ELR (cell line): ENCODE measurements at places on chromosomes 2 and 18.

- peak; percentile 10 for DNase-seq
These were observed 119.0 kb downstream of the ARL4C start for GRCh38 chr2:234377761-234378391.

DNA sequence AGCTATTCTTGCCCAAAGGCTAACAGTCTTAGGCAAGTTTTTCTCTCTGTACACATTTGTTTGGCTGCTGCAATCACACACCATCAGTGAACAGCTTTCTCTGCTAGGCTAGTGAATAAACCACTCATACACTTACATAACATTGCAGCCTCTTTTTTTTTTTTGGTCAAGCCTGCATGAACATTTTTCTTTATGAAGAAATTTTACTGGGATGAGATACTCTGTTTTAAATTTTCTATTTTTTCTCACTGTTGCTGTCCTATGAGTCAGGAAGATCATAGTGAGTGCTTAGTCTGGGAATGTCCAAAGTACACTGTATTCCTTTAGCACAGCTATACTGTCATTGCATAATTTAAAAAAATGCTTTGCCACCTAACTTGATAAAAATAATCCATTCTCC, 58.5 kb downstream of the ROCK1 start:
- peak; percentile 68 for DNase-seq

DNA sequence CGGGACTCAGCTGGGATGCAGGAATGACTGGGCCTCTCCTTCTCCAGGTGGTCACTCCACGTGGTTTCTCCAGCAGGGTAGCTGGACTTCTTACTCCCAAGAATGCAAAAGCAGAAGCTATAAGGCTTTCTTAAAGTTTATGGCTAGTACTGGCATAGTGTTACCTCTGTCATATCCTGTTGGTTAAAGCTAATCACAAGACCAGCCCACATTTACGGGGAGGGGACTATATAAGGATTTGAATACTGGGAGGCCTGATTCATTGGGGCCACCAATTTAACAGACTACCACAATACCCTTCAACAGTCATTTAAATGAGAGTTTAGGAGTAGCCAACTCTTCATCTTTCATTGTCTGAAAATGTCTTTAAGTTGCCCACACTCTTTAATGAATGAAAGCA, 94.4 kb upstream of the TSPYL6 start:
- DNase-seq: no peak

DNA sequence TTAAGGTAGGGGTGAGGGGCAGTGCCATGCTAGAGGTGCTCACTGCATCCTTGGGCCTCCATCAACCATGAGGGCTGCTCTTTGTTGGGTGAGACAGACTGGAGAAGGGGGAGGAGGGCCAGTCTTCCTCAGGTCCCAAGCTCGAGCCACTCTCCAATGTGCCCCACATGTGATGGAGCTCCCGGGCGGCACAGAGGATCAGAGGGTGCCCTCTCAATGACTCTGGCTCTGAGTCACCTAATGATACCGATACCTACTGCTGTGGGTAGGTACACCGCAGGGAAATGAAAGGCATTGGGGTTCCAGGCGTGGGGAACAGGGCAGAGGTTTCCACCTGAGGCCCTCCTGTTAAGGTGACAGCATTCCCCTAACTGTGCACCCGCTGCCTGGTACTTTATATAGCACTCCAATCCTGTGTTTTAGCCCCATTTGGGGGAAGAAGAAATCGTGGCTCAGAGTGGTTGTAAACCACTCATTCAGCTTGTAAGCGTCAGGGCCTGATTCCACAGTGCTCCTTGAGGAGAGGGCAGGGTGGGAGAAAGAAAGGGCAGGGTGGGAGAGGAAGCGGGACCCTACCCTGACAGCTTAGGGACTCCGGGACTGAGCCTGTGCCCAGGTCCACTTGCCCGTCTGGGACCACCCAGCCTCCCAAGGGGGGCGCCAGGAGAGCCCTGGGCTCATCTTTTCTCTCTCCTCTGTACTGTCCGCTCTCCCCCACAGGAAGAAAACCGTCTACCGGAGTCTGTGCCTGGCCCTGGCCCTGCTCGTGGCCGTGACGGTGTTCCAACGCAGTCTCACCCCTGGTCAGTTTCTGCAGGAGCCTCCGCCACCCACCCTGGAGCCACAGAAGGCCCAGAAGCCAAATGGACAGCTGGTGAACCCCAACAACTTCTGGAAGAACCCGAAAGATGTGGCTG, 1.8 kb downstream of the B3GNT7 start:
- no peak for DNase-seq

- no peak for DNase-seq
These were observed 40.3 kb upstream of the HNMT start for GRCh38 chr2:137924019-137924418.

DNA sequence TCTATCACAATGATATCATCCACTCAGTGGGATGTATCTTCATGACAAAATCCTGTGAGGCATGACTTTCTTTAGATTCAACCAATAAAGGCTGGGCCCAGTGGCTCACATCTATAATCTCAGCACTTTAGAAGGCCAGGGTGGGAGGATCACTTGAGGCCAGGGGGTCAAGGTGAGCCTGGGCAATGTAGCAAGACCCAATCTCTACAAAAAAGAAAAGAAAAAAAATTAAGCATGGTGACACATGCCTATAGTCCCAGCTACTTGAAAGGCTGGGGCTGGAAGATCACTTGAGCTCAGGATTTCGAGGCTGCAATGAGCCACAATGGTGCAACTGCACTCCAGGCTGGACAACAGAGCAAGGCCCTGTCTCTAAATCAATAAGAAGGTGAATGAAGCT, 68.0 kb downstream of the PLB1 start:
- DNase-seq: no peak

DNA sequence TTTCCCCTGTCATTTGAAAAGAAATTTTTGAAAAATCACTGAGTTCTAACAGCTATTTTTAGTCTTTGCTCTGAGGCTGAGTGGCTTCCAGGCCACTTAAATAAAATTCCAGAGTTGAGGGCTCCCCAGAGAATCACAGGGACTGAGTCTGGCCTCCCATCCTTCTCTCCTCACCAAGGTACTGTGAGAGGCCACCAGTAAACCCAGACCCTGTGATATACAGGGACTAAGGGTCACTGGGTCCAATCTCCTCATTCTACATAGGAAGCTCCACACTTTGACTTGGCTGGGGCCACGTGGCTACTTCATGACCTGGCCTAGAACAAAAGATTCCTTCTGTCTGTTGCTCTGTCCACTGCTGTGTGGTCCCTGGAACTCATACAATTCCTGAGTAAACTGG, 123.2 kb upstream of the CDCA7 start:
- no peak for DNase-seq

- DNase-seq: no peak
These were observed 38.1 kb downstream of the EMX1 start for GRCh38 chr2:72955228-72956049.

DNA sequence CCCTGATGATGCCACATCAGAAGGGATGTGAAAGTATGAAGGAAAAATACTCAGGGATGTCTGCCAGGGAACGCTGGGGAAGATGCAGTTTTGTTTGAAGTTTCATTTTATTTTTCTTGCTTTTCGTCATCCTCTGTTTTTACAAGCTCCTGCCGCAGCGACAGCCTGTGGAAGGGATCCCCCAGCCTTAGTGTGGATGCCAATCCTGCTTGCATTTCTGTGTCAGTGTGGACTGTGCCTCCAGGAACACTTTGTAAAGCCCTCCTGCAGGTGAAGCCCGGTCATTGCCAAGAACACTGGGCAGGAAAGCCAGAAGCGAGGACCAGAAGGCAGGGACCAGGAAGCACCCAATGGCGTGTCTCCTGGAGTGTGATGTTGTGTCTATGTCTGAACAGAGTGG, 234.3 kb downstream of the SEPTIN10 start:
- no peak for DNase-seq

- DNase-seq: peak; percentile 71
These were observed 20.8 kb upstream of the TMX3 start for GRCh38 chr18:68735483-68736343.

GRCh38 chr18:26489191-26489590, 59.2 kb downstream of the KCTD1 start:
- no peak for DNase-seq

- DNase-seq: no peak
These were observed 1.9 kb upstream of the ST3GAL5 start for GRCh38 chr2:85890522-85891176.

DNA sequence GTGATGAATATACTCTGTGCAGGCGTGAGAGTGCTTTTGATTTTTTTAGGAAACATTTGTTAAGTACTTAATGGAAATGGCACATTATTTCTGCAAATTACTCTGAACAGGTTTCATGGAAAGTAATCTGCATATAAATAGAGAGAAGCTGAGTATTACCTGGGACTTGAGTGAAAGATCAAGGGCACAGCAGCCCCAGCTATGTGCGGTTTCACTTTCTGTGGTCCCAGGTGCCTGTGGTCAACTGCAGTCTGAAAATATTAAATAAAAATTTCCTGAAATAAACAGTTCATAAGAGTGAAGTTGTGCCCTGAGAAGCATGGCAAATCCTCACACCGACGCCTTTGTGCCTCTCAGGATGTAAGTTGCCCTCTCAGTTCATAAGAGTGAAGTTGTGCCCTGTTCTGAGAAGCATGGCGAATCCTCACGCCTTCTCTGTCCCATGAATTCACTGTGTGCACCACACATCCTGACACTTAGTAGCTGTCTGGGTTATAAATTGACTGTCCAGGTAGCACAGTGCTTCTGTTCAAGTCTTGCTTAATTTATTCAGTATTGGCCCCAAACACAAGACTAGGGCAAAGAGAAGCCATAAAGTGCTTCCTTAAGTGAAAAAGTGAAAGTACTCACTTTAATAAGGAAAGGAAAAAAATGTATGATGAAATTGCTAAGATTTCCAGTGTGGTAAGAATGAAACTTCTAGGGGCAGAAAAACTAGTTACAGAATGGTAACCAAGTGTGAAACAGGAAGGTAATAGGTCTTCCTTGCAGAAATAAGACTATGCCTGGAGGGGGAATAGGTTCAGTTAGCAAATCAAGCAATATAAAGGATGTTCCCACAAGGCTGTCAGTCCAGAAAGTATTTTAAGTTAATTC, 4.3 kb upstream of the SNTG2 start:
- DNase-seq: no peak

GRCh38 chr2:224173933-224174332, 134.8 kb upstream of the SERPINE2 start:
- no peak for DNase-seq

DNA sequence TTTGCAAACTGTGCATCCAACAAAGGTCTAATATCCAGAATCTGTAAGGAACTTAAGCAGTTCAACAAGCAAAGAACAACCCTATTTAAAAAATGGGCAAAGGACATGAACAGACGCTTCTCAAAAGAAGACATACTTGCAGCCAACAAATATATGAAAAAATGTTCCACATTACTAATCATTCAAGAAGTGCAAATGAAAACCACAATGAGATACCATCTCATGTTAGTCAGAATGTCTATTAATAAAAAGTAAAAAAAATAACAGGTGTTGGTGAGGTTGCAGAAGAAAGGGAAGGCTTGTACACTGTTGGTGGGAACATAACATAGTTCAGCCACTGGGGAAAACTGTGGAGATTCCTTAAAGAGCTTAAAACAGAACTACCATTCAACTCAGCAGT, 126.2 kb downstream of the NAT8 start:
- peak; percentile 22 for DNase-seq

GRCh38 chr2:105255979-105256378, 14.4 kb downstream of the GPR45 start:
- DNase-seq: no peak

- no peak for DNase-seq
These were observed 130.1 kb upstream of the KCNJ3 start for GRCh38 chr2:154568413-154568812.

DNA sequence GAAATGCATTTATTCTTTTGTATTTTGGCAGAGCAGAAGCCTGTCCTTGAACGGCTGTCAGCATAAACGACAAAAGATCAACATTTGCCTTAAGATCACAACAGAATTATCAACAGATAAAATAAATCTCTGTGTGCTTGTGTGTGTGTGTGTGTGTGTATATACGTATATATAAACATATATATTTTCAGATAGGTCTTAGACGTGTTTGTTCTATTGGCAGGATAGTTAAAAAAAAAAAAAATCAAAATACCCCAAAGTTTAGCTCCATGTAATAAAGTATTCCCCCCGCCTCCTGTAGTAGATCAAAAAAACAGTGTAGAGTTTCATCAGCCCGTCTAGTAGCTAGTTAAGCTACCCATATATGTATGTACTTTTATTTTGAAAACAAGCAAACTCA, 107.9 kb downstream of the CHN1 start:
- DNase-seq: no peak

DNA sequence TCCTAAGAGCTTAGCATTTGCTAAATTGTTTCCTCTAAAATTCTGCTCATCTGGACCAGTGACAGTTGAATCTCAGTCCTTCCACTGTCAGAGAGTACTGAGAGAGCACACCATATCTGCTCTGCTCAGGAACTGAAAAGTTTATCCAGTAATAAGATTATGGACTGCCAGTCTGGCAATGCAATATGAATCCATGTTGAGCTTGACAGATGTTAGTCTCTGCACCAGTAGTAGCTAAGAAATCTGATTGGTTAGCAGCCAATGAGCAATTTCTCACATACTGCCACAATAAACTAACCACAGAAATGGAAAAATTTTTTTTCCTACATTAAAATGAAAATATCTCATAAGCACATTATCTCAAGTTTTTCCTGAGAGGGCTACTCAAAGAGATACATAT, 2.3 kb downstream of the PRKD3 start:
- DNase-seq: peak; percentile 31

DNA sequence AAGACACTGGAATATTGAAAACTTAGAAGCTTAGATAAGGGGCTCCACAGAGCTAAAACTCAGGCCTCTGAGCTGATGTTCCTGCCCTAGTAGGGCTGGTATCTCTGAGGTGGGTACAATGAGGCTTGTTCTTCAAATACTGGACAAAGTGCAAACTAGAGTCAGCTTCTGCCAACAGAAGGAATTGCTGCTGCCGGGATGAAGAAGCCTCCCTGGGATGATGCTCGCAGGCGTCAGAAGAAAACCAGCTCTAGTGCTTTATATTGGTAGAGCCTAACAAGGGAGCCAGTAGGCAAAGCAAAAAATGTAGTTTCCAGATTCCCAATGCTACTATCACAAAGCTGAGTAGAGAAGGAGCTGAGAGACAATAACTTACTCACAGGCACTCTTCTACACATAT, 118.1 kb downstream of the FOXI3 start:
- DNase-seq: no peak

DNA sequence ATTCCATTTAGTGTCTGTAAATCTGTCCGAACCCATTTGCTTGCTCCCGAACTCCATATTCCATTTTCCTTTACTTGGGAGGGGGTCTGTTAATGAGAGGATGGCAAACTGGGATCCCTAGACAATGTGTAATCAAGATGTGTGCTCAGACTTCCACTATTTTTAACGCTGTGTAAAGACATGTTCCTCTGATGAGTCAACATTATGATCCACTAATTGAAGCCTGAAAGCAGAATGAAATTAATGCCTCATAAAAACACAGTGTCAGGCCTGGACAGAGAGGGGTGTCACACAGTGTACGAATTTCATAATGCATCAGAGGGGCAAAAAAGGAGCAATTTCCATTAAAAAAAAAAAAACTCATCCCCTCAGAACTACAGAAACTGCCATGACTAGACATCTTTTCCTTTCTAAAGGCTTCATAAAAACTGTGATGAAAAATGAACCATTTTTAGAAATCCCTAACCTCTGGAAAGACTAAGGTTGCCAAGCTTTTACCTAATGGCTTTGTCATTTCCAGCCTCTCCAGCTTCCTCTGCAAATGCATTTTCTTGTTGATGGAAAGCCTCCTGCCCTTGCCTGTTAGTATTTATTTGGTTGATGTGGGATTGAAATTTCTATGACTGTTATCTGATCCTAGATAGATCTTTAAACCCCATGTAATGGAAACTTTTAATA, 209.2 kb upstream of the DCC start:
- DNase-seq: no peak

- no peak for DNase-seq
These were observed 444.9 kb downstream of the ARHGAP15 start for GRCh38 chr2:143574069-143574468.

GRCh38 chr2:27209621-27210401, 2.0 kb upstream of the ATRAID start:
- DNase-seq: no peak
